ENCODE measurements at places on chromosomes 1 and 21.

- no peak for DNase-seq
Observed at GRCh38 chr1:24386241-24386640, 27.3 kb downstream of the STPG1 start.

GRCh38 chr1:31760471-31761470, 3.4 kb downstream of the ADGRB2 start:
- DNase-seq, result peak; percentile 40

DNA sequence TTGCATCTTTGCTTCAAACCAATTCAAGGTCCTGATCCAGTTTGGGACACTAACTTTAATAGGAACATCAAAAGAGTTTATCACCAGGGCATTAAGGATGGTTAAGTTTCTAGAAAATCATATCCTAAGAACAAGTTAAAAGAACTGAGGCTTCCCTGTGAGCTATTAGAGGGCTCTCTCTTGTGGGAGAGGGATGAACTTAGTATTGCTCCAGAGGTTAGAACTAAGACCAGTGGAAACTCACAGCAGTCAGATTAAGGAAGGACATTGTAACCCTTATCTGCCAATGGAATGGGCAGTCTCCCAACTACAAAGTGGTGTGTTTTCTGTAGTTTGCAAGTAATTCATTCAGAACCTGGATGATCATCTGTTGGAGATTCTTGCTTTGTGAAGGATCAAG, 36.8 kb downstream of the UBE2U start:
- DNase-seq, result no peak

- no peak for DNase-seq
Observed at GRCh38 chr1:30618335-30618747, 105.0 kb downstream of the MATN1 start.

DNA sequence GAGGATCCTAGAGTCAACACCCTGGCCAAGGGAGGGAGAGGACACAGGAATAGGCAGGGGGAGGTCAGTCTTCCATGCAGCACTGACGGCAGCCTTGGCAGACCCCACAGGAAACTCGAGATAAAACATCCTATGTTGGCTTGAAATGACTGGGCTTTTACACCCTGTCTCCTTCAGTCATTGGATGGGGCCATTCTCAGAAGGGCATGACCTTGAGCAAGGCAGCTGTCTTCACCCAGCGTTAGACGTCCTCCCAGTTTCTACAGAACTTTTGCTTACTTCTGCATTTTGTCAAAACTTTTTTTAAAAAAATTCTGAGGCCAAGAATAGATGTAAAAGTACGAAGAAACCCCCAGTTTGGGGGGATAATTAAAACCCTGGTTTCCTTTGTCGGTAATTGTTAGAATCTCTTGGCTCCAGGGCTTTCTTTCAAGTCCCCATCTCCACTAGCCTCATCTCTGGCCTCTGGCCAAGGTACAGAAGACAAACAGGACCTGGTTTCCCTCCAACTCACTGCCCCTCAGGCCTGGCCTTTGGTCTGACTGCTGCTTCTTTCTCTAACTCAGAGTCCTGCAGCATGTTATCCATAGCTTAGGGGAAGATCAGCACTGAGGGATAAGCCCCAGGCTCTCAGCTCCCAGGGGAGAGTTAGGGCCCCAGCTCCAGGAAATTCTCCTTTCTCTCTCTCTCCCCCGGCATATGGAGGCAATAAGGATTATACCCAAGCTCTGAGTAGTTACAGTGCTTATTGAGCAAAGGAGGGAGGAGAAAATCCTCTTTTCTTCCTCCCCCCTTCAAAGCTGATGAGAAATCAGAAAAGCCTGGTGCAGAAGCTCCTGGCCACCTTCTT, 51.6 kb upstream of the KCND3 start:
- no peak for DNase-seq

Data from activated T-cell treated with anti-CD3 and anti-CD28 coated beads for 24 hours (primary cell).